ENCODE measurements at places on chromosomes 5 and 9.

DNA sequence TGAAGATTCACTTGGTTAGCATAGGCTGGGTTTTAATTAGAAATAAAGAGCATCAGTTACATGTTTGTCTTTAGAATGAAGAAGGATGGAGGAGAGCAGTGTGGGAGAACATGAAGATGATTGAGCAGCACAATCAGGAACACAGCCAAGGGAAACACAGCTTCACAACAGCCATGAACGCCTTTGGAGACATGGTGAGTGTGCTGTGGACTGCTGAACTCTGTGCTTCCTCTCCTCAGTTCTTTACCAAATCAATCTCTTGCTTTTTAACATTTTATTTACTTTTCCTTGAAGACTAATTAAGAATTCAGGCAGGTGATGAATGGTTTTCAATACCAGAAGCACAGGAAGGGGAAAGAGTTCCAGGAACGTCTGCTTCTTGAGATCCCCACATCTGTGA lies 38.2 kb upstream of the SPATA31E1 start:
- no peak for DNase-seq

DNA sequence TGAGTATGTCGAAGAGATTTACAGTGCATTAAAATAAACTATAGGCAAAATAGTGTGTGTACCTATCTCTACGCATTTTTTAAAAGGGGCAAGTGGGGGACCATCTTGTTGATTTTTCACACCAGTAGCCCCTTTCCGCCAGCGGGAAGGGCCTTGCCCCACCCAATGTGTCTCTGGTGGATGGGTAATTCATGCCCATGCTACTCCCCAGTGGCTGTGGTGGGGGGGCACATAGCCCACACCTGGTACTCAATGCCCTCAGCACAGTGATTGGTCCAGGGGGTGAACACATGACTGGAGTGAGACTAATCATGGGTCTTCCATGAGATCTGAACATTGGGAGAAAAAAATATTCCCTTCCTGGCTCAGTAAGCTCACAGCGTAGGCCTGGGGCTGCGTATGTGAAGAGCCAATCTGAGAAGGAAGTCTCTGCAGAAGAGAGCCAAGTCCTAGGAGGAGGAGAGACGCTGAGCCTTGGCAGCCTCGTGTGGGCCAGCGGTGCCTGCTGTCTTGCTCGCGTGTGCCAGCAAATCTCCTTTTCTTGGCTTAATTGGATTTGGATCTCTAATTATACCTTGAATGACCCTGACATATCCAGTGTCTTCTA lies 103.4 kb downstream of the ADAMTS2 start:
- DNase-seq, result no peak

- no peak for DNase-seq
Observed at GRCh38 chr9:15191378-15191777, 115.6 kb downstream of the TTC39B start.

DNA sequence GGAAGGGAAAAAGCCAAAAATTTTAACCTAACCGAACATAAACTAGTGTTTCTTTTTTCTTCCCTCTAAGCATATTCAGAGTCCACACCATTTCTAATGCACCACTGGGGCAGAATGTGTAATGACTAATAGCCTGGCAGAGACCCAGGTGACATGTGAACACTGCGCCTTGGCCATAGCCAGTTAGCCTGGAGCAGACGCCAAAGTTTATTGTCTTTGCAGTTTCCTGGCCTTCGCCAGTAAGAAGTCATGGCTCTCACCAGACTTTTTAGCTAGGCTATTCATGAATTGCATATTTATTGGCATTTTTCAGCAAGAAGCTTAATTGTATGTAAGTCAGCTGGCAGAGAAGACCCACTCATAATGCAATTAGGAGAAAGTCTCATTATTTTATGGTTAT lies 182.8 kb upstream of the SLC27A6 start:
- no peak for DNase-seq

- DNase-seq, result no peak
Observed at GRCh38 chr9:8207596-8207995, 408.0 kb upstream of the DMAC1 start.

- DNase-seq, result no peak
Observed at GRCh38 chr5:167790462-167791260, 500.8 kb upstream of the WWC1 start.

GRCh38 chr5:58188262-58188651 lies 271.6 kb downstream of the PLK2 start:
- no peak for DNase-seq

DNA sequence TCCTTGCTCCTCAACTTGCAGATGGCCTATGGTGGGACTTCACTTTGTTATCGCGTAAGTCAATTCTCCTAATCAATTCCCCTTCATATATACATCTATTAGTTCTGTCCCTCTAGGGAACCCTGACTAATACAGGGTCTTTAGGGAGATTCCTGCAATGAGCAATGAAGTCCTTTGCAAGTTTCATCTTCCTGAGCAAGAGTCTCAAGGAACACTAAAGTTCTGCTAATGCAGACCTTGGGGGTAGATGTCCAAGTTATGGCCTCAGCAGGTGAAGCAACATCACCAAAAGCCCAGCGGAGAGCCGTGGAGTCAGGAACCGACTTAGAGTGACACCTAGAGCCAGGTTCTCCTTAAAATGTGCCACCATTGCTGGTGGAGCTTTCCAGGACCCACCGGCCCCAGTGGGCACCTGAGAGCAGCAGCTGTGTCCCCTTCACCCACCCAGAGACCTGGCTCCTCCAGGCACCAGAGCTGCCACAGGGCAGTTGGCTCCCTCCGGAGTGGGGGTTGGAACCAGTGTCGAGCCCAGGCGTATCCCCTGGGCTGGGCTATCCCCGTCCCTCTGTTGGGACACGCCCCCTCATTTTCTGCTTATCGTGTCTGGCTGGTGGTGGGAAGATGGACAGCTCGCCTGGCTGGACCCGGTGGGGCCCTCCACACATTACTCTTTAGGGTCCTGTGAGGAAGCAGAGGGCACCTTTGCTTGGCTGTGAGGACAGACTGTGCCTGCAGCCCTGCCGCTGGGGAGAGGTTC lies 10.9 kb upstream of the FCN1 start:
- DNase-seq, result no peak

GRCh38 chr5:125890511-125890931 lies 532.7 kb upstream of the GRAMD2B start:
- DNase-seq, result no peak

DNA sequence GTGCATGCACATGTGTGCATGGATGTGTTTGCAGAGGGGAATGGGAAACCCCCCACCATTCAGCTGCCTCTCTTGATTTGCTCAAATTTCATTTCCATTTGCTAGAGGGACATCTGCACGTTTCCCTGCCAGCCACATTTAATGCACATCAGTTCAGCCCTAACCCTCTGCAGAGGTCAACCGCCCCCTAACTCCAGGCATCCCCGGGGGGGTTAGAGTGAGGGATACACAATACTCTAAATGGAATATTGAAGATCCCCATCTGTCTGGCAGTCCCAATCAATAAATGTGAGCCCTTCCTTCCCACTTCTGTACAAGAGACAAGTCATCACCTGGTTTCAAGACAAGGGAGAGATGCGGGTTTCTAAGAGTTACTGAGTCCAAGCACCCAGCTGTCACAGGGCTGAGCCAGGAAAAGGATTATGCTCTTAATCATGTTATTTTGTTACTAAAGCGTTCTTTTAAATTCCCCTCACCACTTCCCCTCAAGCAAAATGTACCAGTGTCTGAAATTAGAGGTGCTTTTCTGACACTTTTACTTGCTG lies 134.1 kb downstream of the SEMA6A start:
- no peak for DNase-seq

GRCh38 chr5:50767588-50767987 lies 101.2 kb downstream of the PARP8 start:
- no peak for DNase-seq

DNA sequence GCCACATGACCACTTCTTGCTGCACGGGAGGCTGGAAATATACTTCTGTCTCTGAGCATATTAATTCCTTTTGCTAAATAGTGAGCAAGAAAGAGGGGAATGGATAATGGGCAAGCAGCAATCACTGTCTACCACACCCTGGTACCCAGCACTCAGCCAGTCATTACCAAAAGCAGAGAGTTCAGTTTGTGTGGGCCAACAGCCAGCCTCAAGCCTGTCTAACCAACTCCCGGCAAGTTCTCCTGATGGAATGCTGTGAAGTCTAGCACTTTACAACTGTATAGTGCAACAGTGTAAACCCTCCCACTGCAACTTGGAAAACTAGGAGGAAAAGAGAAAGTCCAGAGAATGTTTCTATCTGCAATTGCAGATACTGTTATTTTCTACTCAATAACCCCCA lies 47.8 kb downstream of the PLK2 start:
- no peak for DNase-seq

DNA sequence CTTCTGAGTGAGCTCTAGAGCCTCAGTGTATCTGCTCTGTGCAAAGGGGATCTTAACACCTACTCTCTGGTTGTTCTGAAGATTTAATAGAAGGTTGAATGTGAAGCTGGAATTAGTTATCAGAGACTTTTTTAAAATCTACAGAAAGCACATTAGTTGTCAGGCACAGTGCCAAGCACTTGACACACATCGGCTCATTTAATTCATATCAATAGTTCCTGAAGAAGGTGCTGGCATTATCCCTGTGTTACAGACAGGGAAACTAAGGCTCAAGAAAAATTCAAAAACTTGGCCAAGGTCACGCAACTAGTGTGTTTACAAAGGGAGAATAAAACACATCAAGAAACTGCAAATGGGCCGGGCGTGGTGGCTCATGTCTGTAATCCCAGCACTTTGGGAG lies 80.2 kb downstream of the FGF18 start:
- no peak for DNase-seq

- DNase-seq, result no peak
Observed at GRCh38 chr5:155293605-155294178, 280.1 kb downstream of the KIF4B start.

DNA sequence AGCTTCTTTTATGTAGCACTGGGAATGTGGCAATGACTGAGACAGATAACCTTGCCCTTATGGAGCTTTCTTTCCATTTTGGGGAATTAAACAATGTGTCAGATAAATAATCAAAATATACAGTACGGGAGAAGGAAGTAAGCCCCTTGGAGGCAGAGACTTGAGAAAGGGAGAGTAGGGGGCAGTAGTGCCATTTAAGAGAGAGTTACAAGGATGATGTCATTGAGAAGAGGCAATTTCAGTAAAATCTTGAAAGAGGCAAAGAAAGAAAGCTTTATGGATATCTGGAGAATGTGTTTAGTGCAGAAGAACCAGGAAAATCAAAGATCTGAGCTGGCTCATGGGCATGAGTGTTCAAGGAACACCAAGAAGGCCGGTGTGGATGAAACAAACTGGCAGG lies 77.3 kb downstream of the KCTD16 start:
- DNase-seq, result no peak

DNA sequence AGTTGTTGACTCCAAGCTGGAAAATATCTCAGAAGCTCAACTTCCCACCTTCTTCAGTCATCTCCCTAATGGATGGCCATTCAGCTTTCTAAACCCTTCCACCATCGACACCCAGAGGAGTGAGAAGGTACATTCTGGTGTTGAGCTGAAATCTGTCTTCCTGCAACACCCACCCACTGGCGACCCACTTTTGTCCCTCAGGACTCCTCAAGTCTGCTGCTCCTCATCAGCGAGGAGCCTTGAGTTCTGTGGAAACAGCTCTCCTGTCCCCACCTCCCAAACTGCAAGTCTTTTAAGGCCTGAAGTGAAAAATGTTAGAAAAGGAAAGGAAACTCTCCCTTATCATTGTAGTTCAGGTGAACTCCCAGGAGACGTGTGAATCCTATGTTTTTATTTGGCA lies 111.5 kb upstream of the HAND1 start:
- DNase-seq, result no peak

DNA sequence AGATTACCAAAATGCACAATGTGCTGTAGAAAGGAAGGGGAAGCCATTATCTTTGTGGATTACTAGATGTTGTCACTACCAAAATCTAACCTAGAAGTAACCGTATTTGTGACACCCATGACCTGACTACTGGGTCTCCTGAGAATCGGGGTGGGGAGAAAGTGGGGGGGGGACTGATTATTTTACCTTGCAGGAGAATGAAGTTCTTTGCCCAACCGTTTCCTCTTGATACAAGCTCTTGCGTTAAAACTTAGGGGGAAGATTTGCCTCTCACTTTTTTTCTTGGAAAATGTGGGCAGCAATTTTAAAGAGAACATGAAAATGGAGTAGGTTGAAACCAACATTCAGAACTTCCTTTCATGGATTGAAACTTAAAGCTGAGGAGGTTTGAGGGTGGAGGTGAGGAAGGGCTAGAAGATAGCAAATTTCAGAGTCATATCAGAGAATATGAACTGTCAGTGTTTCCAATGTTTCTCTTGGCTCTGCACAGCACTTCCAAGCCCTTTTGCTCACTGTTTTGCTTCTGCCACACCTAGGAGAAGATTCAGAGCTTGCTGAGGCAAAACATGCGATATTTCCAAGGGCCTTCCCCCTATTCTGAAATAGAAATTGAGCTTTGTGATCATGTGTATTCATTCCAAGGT lies 280.8 kb downstream of the AOPEP start:
- DNase-seq, result no peak

- no peak for DNase-seq
Observed at GRCh38 chr9:108708448-108708847, 147.3 kb downstream of the ACTL7B start.

GRCh38 chr9:109767404-109767803 lies 12.6 kb upstream of the PALM2AKAP2 start:
- no peak for DNase-seq

- DNase-seq, result no peak
Observed at GRCh38 chr5:15850536-15850935, 329.1 kb downstream of the MARCHF11 start.

- DNase-seq, result no peak
Observed at GRCh38 chr5:154520861-154521453, 42.9 kb upstream of the HAND1 start.

GRCh38 chr5:136006164-136006563 lies 22.6 kb upstream of the TGFBI start:
- no peak for DNase-seq

DNA sequence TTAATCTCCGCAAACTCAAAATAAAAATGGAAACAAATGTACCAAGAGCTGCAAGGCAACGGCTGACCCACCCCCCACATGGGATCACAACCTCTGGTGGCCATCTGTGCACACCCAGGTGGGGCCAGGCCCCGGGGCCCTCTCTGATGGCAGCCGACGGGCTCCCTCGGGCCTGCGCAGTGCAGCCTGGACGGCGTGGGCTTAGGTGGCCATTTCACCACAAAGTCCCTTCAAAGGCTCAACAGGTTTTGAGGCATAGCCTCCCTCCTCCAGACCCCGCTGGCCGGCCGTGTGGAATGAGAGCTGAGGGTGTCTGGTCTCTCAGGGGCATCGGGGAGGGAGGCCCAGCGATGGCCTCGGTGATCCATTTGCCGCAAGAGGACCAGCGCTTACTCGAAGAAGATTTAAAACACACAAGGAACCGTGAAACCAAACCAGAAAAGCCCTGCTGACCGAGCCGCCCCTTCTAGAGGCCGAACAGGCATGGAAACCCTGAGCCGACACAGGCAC lies 42.7 kb upstream of the CEP72 start:
- DNase-seq, result no peak

DNA sequence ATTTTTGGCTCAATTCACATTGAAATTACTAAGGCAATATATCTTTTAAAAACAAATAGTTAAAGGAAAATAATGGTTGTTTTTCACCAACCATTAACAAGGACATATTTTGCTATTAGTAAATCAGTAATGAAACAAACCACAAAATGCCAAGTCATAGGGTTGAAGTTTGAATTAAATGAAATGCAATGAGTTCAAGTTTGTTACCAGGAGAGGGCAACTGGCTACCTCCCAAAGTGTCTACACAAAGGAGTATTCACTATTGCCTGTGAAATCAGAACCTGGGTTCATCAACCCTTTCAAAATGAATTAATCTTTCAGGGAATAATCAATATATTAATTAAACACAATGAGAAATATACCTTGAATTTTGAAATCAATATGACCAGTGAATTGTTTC lies 138.4 kb upstream of the DMRTA1 start:
- DNase-seq, result no peak

- DNase-seq, result no peak
Observed at GRCh38 chr9:21830589-21830988, 28.2 kb downstream of the MTAP start.
